GM03348 (cell line): ENCODE measurements at places on chromosomes 1 and 21.

- no peak for DNase-seq
Observed at GRCh38 chr1:200153277-200154055, 126.0 kb downstream of the NR5A2 start.

DNA sequence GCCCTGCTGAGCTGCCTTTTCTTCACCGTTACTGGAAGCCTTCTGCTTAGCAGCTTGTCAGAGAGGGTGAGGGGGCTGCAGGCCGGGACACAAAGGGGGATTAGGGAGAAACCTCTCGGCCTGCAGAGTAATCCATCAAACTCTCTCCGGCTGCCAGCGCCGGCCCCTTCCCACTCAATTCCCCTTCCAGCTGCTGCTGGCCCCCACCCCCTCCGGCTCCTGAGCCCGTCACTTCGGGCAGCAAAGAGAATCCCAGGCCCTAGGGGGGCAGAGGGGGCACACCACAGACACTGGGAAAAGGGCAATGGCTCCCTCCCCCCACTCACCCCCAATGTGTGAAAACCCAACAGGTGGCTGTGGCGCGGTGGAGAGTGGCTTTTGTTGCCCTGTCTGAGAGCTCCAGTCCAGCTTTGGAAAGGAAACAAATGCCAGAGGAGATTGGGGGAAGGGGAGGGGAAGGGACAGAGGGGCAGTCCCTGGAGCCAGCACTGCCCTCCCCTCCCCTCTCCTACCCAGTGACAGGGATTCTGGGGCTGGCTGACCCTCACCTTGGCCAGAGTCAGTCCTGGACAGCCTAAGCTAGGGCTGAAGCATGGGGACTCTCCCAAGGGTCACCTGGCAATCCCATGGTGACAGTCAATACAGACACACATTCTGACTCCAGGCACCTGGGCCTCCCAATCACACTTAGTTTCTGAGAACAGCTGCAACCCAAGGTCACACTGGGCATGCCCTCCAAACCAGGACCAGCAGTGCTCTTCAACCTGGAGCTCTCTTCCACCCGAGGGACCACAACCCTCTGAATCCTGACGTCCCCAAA, 9.5 kb downstream of the SLC45A3 start:
- no peak for DNase-seq

- DNase-seq = no peak
Observed at GRCh38 chr1:36326499-36326898, 3.1 kb upstream of the EVA1B start.

- no peak for DNase-seq
Observed at GRCh38 chr21:45162809-45163208, 88.4 kb downstream of the ADARB1 start.

DNA sequence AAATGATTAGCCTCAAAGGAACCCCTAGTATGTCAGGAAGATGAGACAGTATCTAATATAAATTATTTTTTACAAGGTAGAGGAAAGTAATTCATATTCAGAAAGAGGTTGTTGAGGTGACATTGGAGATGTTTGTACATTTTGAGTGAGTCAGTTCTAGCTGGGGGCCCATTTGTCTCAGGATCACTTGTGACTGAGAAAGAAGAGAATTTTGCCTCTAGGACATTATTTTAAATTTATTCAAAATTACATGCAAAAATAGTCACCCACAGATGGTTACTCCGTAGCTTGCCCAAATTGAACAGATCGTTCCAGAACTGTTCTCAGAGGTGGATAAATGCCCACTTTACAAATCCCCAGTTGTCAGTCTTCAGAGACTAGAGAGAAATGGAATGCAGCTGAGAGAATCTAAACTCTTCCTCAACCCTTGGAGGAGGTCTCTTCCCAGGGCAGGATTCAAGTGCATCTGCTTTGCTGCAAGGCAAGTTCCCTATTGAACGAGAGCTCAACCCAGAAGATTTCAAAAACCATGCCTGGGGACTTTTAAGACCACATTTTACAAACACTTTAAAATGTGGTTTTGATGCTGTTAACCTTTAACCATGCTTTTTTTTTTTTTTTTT, 987.8 kb upstream of the ADAMTS5 start:
- DNase-seq = no peak
